NB4 (cell line): ENCODE measurements at places on chromosomes 5 and 9.

DNA sequence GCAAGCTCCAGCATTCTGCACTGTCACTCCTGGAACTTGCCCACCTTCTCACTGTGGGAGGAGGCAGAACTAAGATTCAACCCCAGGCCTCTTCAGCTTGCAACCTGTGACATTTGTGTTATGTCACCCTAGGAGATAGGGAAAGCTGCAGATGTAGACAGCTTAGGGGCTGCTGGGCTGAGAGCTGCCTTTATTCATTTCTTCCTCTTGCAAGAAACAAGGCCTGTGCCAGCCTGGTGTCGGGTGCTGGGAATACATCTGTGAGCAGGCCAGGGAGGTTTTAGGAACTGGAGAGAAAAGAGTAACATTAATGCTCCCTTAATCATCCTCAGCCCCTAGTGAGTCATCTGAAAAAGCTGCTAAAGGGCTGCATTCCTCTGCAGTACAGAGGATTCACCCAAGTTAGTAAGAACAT is 101.8 kb downstream of the FGF18 start:
- no peak for DNase-seq

GRCh38 chr5:14879393-14879792 is 7.8 kb upstream of the ANKH start:
- DNase-seq, result no peak

DNA sequence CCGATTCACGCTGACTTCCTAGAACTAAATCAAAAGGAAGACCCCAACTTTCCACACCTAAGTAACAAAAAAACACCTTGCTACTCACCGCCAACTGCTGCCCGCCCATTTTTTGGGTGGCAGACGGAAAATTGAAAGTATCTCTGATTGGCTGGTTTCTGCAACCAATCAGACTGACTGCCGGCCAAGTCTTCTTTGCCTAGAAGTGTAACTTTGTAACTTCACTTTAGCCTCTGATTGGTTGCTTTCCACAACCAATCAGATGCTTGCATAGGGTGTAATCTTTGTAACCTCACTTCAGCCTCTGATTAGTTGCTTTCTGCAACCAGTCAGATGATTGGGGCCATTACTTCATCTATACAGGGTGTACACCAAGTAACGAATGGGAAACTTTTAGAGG is 42.6 kb upstream of the ANKH start:
- DNase-seq, result no peak

DNA sequence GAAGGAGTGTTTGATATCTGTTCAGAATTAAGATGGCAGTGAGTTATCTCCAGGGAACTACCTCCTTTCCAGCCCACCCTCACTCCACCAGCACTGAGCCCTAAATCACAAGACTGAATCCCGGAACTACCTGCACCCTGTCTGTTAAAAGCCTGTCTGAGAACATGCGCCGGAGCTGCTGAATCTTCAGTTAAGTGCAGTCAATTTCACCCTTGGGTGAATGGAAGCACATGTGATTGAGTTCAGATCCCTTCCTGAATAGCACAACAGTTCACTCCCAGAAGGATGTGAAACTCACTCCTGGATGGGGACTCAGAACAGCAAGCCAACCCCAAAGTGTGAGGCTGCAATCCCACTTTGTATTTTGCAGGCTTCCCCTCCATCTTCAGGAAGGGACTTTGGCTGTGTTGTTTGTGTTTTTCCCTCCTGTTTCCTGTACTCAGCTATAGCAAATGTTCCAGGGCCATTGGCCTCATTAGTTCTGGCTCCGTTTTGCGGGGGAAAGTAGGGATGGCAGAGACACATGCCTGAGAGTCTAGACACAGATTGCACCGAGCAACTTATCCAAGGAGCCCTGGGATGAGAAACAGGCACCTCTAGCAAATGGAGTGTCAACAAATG is 43.4 kb downstream of the DPYSL3 start:
- DNase-seq, result no peak

DNA sequence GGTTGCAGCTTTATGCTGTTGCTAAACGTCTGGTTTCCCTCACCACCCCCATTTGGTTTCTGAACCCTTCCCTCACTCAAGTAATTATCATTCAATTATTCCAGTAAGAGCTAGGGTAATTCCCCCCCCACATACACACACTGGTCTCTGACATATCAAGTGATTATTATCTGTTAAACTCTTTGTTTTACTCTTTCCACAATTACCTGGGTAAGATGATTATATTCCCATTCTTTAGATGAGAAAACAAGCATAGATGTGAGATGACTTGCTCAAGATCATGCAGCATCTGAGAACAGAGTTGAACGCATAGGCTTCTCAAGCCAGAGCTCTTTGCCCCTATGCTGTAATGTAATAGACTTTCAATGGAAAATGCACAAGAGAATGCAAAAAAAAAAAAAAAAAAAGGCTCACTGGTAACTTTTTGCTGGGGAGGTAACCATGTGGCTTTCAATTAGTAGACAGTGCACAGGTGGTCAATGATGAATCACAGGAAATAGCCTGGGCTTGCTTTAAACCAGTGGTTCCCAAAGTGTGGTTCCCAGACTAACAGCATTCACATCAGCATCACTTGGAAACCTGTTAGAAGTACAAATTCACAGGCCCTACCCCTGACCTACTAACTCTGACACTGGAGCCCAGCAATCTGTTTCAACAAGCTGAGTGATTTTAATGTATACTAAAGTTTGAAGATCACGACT is 87.6 kb downstream of the PIK3R1 start:
- DNase-seq, result no peak

DNA sequence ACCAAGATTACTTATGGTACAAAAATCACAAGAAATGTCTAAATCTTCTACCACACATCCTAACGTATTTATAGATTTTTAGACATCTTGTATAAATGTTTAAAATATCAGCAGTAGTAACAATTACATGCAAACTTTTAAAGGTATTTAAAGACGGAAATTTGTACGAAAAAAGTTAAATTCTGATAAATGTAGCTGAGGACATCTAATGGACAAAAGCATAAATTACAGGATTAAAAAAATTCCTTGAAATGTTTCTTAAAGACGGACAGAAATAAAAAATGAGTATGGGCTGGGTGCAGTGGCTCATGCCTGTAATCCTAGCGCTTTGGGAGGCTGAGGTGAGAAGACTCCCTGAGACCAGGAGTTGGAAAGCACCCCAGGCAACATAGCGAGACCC is 15.8 kb downstream of the ERCC8 start:
- no peak for DNase-seq

DNA sequence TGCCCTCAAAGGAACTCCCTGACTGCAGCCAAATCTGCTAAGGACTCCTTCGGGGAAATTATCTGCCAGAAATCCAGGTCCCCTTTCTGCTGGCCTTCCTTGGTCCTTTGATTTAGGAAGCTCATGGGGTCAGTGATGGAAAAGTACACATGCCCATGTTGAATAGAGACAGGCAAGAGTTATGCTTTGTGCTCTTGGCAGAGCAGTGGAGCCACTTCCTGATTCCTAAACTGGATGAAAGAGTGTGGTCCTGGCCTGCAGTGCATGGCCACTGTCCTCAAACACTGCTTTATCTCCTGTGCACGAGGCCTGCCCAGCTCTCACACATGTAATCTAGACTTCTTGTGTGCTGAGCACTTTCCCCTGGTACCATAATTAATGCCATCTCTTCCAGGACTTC is 2.0 kb upstream of the EBF1 start:
- DNase-seq, result no peak

DNA sequence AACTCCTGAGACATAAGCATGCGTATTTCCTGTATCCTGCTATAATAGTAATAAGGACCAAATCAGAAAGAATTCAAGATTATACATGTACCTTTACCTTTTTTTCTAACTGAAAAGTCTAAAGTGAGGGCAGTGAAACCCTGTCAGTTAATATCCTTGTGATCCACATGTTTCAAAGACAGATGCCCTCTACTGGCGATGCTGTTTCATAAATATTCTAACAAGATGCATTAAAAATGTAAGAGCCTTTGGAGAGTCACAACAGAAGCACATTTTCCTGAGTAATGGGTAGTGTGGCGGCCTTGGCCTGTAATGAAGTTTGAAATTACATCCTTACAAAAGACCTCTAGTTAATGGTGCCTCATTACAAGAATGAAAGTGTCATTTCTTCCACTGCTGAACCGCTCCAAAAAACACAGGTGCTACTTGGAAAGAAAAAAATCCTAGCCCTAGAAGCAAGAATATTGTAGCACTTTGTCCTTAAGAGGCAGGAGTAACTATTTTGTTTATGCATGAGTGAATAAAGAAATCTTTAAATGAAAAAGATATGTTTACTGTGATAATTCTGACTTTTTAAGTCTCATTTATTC is 232.6 kb downstream of the EPB41L4A start:
- DNase-seq, result peak; percentile 52

- DNase-seq, result no peak
Measured at GRCh38 chr5:170390472-170390871, 1.3 kb upstream of the KCNMB1 start.

GRCh38 chr9:28820741-28821140 is 1247.5 kb upstream of the C9orf72 start:
- DNase-seq, result no peak

- no peak for DNase-seq
Measured at GRCh38 chr9:97567182-97567893, 65.8 kb downstream of the TSTD2 start.

GRCh38 chr9:127783111-127784008 is 2.5 kb upstream of the CDK9 start:
- DNase-seq, result peak; percentile 98

GRCh38 chr5:59819806-59820205 is 73.7 kb downstream of the PDE4D start:
- no peak for DNase-seq

GRCh38 chr5:19487480-19487879 is 500.5 kb downstream of the CDH18 start:
- DNase-seq, result no peak

DNA sequence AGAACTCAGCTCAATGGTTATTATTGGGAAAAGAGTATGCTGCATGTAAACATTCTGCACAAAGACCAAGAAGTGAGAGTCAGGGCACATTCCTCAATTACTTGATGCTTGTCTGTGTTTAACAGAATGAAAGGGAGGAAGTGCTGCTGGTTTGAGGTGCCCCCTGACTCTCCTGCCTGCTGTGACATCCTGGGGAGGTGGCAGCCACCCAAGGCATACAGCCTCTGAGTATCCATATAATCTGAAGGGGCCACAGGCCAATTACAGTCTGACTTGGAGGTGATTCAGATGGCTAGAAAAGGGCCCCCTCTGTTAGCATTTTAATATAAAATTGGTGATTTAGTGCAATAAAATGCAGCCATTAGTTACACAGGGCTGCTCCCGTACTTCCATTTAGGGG is 313.8 kb downstream of the ASTN2 start:
- DNase-seq, result no peak

DNA sequence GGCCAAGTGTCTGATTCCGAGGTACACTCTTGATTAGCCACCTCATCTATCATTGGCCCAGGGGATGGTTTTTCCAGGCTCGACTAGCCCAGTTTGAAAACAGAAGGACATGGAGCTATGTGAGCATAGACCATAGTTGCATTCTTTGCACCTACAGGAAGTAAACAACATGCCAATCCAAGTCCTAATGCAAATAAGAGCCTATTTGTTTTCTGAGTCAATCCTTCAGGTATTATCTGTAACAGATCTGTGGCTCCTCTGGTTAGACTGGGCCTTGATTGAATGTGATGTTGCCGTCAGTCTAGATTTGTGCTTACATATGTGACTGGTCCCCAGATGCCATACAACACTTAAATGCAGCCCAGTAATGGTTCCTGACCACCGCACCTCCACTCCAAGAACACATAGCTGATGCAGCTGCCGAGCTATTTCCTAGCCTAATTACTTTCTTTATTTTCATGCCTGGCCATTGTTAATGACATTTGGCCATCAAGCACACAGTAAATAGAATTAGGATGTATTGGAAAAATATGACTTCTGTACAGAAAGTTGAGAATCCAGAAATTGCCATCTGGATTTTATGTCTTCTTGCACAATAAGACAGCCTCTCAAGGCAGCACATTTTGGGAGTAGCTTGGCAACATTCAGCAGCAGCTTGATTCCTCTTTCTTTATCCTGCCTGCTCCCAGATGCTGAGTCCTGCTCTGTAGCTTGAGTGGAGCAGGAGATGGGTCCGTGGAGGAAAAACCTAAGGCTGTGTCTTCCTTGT is 29.5 kb upstream of the ARHGAP26 start:
- DNase-seq, result no peak

DNA sequence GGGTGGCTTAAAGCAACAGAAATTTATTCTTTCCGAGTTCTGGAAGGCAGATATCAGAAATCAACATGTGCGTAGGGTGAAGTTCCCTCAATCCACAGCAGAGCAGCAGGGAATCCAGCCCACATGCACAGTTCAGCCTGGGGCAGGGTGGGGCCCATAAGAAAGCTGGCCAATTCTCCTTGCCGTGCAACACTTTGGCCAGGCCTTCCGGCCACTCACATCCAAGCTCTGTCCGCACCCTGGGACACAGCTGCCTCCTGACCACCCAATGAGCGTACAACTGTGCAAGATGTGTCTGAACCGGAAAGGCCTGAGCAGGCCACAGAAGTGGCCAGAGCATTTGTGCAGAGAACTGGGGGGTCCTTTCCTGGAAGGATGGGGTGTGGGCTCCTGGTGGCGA is 274.9 kb downstream of the GADD45G start:
- DNase-seq, result no peak

GRCh38 chr5:115857626-115858349 is 16.1 kb downstream of the AP3S1 start:
- DNase-seq, result no peak

DNA sequence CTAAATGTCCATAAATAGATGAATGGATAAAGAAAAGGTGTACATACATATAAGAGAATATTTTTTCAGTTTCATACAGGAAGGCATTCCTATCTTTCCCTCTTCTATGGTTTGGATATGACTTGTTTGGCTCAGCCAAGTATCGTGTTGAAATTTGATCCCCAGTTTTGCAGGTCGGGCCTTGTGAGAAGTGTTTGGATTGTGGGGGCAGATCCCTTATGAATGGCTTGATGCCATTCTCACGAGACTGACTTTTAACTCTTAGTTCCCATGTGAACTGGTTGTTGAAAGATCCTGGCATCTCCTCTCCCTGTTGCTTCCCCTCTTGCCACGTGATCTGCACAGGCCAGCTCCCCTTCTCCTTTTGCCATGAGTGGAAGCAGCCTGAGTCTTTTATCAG is 421.1 kb upstream of the FTMT start:
- peak; percentile 1 for DNase-seq

DNA sequence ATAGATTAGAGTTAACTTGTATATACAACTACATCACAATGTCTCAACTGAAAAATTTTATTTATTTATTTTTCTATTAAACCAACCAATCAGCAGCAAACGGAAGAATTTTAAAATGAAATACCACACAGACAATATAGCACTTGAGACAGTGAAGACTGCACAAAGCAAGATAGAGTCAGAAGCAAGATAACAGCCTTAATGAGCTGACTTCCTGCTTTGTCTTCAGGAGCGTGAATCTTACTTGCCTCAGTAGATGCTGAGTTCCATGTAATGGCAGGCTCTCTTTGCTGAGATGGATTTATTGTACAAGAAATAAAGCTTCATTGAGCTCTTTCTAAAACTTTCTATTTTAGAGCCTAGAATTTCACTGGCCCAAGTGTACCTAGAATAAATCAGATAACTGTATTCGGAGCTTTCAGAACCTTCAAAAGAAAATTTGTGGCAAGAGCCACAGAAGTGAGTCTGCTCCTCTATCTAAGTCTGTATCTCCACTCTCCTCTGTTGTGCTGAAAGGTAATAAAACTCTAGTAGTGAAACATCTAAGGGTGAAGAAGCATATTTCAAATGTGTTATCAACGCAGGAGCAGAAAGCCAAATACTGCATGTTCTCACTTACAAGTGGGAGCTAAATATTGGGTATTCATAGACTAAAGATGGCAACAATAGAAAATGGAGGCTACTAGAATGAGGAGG is 83.3 kb upstream of the ANKRD55 start:
- no peak for DNase-seq

- peak; percentile 94 for DNase-seq
Measured at GRCh38 chr9:113150670-113151611, at the start of gene SLC31A2. SLC31A2 (plus strand) TSS chr9:113151007; CDS start chr9:113151075, 68 bp downstream.
